ENCODE measurements at places on chromosomes 5 and 9.
A peak's percentile ranks its signal among the peaks of the same experiment; 100 is the strongest.

DNA sequence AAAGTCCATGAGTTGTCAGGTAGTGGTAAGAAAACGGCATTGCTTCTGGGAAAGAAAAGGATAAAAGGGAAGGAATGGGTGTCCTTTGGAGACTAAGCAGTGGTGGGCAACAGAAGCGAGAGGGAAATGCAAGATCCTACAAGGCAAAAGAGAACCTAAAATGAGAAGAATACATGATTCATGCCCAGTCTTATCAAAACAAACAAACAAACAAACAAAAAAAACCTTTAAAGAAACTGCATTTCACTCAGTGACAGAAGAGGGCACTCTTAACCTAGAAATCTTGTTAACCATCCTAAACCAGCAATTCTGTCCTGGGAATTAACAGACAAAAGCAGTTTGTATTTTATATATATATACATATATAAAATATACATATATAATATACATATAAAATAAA lies 88.5 kb downstream of the SUSD1 start:
- peak; percentile 48 for DNase-seq

DNA sequence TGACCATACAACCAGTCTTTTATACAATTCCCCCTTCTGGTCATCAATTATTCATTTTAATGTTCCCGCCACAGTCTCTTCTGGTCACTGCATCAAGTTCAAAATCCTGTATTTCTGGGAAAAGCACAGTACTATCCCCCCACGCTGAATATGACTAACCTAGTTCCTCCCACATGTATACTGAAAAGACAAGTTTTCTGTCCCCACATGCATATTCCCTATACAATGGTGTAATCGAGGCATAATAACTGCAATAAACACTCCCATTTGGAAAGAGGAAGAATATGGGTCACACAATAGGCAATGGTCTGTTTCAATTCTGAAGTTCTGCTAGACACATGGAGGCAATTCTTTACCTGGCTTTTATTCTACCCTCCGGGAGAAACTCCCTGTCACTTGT lies 344.9 kb downstream of the EFNA5 start:
- DNase-seq, result no peak

- no peak for DNase-seq
Measured at GRCh38 chr9:113930390-113930783, 54.3 kb downstream of the ZNF618 start.

DNA sequence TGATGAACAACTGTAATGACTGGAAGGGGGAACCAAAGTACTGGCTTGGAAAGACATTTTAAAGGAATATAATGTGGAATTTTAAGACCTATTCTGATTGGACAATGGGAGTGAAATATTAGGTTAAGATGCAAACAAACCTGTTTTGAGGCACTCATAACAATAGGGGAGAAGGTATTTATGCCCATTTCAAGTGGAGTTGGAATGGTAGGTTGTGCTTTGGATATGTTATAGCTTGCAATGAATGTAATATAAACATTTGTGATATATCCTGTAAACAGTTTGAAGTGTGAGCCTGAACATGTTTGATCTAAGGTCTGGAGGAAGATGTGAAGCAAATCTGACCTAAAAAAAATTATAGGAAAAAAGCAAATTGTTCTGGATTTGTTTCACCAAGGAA lies 129.6 kb upstream of the GRHPR start:
- DNase-seq, result no peak

- DNase-seq, result peak; percentile 76
Measured at GRCh38 chr9:137670391-137671195, 51.8 kb downstream of the EHMT1 start.

DNA sequence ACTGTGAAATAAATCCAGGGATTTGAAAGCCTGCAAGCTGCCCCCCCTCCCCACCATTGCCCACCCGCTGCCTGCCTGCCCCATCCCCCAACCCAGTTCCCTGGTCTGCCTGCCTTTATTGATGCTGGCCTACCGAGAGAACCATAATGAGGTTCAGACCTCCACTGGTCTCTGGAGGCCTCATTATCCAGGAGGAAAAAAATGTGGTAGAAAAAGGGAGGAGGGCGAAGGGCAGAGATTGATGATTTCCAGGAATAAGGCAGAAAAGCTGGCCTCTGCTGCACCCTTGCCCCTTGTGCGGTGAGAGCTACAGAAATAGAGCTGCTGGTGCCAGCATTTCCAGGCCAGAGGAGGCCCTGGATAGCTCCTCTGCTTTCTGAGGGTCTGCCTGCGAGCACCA lies 216.1 kb downstream of the PAPPA start:
- DNase-seq, result no peak

GRCh38 chr9:91905991-91906469 lies 44.0 kb downstream of the ROR2 start:
- peak; percentile 87 for DNase-seq

- no peak for DNase-seq
Measured at GRCh38 chr5:72248410-72248981, 71.5 kb downstream of the MRPS27 start.

- DNase-seq, result no peak
Measured at GRCh38 chr9:18393340-18394130, 80.4 kb upstream of the ADAMTSL1 start.

DNA sequence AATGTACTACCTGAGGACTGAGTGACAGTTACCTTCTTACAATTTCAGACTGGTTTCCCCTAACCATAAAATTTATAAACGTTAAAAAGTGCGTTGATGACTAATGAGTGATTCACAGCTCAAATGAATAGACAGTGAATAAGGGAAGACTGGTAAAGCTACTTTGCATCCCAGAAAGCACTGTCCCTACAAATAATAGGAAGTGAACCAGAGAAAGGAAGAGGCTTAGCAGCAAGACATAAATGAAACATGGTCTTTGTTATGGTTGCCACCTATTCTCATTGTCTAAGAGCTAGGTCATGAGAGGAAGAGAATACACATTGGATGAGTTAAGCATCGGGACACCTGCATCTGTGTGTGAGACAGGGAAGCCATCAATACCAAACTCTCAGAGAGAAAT lies 849.2 kb downstream of the TAF11L14 start:
- DNase-seq, result no peak

DNA sequence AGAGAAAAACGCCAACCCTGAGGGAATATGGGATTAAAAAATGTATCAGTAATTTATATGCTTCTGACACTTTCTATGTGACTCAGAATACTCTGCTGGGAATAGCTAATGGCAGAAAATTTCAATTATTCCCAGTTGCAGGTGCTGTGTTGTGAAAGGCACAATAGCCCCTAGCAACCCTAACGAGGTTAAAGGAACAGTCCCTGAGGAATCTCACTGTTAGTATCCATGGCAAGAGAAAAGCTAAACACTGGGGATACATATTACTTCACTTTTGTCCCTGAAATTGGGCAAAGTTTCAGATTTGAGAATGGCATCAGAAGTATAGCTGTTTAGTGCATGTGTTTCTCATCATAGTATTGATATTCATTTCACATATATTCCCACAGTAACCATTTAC lies 555.0 kb downstream of the RAB3C start:
- no peak for DNase-seq

DNA sequence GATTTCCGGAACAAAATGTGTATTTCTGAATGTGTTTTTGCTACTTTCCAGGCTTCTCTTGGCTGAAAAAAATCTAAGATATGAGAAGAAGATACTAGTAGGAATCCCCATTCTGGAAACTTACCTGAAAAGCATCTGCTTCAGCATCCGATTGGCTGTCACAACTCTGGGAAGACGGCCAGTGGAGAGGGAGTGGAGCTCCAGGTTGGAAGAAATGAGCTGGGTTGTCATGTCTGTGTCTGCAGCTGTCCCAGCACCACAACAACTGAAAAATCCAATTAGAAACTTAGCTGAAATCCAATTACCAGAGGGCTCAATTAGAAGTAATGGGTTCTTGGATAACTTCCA lies 3.0 kb downstream of the PSMB7 start:
- DNase-seq, result no peak

GRCh38 chr9:132910376-132910775 lies 31.7 kb downstream of the SPACA9 start:
- no peak for DNase-seq

- DNase-seq, result no peak
Measured at GRCh38 chr9:34318163-34318790, 10.8 kb downstream of the KIF24 start.

GRCh38 chr9:21324047-21324446 lies 11.2 kb downstream of the KLHL9 start:
- DNase-seq, result peak; percentile 23

- DNase-seq, result no peak
Measured at GRCh38 chr5:119966028-119966427, 336.7 kb downstream of the FAM170A start.

DNA sequence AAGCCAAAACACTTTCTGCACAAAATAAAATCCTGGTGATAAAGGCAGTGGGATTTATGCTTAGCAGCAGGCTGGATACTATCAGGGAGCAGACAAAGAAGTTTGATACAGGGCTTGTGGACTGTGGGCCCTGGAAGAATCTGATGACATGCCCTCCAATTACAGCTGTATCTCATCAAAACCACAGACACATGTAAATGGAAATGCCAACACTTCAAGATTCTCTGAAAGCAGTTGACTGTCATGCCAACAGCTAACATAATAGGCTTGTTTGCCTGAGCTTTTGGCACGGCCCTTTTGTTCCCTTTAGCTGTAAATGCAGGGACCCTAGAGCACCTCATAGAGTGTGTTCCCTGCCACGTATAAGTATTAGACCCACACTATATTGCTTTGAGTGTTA lies 114.4 kb downstream of the STK32A start:
- no peak for DNase-seq

GRCh38 chr5:144522698-144523097 lies 352.0 kb downstream of the KCTD16 start:
- no peak for DNase-seq

GRCh38 chr5:6377582-6377904 lies 804 bp downstream of the MED10 start:
- no peak for DNase-seq

GRCh38 chr5:167965710-167966109 lies 325.7 kb upstream of the WWC1 start:
- no peak for DNase-seq

DNA sequence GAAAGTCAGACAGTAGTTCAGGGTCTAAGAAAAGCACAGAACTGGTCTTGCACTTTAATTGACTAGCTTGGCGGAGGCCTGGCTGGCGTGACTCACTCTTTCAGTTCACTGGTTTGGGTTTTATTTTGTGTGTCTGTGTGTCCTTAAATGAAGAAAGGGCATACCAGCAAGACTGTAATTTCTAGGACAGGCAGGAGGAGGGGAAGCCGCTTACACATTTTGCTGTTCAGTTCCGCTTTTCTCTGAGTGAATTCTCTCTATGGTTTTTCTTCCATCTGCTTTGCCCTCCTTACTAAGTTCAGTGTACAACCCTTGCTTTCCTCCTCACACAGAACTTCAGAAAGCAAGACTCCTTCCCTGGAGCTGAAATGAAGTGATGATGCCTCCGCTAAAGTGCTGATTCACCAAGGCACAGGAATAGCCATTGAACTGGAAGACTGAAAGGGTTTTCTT lies 150.8 kb downstream of the MEF2C start:
- DNase-seq, result peak; percentile 75

GRCh38 chr5:74156728-74157383 lies 483.7 kb downstream of the ENC1 start:
- DNase-seq, result no peak

DNA sequence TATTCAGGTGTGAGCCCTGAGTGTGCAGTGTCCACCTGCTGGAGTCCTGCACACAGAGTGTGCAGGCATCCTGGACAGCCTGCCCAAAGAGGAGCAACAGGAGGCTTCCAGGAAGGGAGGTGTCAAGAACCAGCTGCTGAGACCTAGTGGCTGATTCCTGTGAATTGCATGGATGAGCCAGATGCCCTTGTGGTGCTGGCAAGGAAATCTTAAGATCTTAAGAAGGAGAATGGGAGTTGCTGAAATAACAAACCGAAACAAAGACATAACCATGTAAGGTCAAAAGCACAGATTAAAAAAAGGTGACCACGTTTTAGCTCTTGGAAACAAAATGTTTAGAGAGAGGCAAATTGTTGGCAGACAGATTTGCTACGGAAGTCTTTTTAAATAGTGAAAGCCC lies 29.3 kb upstream of the RPS23 start:
- no peak for DNase-seq

GRCh38 chr9:135117281-135117680 lies 29.8 kb downstream of the OLFM1 start:
- no peak for DNase-seq

DNA sequence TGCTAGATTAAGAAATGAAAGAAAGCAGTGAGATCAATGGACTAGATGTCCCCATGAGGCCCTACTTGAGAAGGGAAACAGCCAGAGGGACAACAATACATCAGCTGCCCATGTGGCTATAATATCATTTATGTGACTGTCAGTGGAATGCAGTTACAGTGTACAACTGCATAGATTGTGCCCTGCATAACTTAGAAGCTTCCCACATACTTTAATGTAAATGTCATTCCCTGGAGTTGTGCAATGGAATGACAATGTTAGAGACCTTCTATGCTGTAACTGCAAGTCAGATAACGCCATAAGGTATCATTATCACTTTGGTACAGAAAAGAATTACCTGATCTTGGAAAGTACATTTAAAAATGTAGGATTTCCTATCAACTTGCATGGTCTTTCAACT lies 67.4 kb downstream of the FBN2 start:
- DNase-seq, result no peak

DNA sequence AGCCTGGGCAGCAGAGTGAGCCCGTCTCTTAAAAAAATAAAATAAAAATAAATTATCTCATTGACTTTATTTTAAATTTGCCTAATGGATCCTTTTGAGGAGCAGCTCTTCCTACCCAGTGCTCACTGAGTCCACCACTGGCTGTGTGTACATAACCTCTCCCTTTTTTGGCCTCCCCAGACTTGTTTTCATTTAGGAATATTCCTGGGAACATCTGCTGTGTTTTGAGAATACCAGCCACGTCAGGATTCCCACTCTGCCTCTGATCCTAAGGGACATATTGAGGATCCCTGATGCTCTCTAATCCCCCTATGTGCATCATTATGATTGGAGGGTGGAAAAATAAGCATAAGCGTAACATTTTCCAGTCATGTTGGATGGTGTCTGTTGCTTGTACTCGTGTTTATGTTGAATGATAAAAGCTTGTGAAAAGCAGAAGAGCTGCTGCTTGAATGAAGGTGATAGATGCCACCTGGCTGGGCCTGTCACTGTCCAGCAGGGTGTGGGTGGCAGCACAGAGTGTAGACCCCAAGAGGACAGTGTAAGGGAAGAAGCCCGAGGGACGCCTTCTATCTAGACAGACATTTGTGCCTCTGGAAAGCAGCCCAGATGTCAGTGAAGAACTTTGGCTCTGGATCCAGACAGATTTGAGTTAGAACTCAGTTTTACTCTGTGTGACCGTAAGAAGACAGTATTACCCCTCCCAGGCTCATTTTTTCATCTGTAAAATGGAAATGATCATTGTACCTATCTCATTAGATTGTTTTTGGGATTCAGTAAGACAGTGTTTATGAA lies 15.4 kb downstream of the KCNN2 start:
- no peak for DNase-seq

Data from hematopoietic multipotent progenitor cell treated with erythropoietin and hydrocortisone succinate and interleukin-3 and kit ligand, for 6 days (in vitro differentiated cells).